CD8-positive, alpha-beta T cell (primary cell): ENCODE measurements at places on chromosomes 4 and X.

- DNase-seq: no peak
These were observed 15.5 kb downstream of the AFAP1 start for GRCh38 chr4:7924163-7924562.

DNA sequence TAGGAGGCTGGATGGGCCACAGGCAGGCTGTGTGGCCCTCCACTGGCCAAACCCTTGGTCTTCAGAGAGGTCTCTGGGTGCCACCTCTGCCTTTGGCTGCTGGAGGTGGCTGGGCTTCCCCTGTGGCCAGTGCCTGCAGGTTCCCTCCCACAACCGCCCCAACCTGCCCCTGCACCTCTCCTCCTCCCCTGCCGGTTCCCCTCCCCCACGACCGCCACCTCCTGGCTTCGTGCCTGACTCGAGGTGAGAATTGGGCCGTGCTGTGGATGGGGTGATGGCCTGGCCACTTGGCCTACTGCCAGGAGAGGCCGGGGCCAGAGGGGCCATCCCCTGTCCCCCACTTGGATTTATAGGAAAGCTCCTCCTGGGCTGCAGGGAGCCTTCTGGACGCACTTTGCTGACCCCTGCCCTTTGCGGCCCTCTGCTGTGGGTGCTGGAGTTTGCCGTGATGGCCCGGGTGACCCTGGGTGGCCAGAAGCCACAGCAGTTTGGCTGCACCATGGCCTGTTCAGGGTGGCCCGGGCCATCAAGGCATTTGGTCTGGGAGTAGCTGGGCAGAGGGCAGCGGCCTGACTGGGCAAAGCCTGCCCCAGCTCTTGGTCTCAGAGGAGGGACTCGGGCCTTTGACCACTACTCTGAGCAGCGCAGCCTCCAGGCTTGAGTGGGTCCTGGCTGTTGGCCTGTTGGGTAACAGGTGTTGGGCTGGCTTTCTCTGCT lies 3.8 kb downstream of the NAT8L start:
- no peak for DNase-seq

- no peak for DNase-seq
These were observed 11.5 kb downstream of the HCFC1 start for GRCh38 chrX:153960077-153960476.

DNA sequence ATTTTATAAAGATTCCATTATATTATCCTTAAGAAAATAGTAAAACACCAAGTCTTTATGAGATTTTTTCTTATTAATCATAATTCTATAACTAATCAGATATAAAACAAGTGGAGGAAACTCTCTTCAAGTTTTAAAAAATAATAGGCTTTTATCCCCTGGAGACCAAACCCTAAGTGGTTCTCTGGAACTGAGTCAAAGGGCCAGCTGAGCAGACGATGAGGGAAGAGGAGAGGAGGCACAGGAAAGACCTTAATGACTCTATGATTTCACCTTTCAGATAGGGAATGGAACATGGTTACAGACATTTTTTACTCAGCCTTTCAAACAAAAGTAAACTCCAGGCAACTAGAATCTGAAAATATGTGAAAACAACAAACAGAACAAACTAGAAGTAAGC lies 201.8 kb downstream of the SLC39A8 start:
- no peak for DNase-seq

DNA sequence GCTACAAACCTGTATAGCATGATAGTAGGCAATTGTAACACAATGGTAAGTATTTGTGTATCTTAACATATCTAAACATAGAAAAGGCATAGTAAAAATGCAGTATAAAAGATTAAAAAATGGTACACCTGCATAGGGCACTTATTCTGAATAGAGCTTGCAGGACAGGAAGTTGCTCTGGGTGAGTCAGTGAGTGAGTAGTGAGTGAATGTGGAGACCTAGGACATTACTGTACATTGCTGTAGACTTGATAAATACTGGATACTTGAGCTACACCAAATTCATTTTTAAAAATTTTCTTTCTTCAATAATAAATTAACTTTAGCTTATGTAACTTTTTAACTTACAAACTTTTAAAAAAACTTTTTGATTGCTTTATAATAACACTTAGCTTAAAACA lies 68.2 kb upstream of the MAML3 start:
- no peak for DNase-seq

GRCh38 chr4:186017801-186018200 lies 51.2 kb upstream of the TLR3 start:
- no peak for DNase-seq

DNA sequence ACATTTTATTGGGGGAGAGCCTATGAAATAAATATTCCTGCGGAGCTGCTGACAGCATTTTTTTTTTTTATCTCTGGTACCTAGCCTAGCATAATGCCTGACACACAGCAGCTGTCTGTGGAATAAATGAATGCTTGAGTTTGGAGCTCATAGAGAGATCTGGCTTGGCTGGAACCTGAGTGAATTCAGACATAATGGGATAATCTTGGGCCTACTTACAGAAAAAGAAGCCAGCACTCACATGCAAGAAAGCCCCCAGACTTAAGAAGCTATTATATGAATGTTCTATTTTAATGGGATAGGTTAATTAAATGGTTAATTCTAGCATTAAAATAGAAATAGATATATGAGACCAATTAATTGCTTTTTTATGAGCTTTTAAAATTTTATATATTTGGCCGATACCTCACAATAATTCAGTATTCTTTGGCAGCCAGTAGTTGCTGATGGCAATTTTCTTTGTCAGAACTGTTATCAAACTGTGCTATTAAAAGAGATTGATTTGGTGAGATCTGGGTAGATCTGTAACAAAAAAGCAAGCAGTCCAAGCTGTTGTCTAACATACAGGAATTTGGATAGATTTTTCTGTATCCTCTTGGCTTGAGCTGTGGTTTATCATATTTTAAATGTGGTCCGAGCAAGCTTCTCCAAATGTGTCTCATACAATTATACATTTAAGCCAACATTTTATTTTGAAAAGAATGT lies 654.2 kb downstream of the PCDH7 start:
- DNase-seq: no peak

- DNase-seq: no peak
These were observed 52.5 kb downstream of the SYNPO2 start for GRCh38 chr4:118941149-118941548.

DNA sequence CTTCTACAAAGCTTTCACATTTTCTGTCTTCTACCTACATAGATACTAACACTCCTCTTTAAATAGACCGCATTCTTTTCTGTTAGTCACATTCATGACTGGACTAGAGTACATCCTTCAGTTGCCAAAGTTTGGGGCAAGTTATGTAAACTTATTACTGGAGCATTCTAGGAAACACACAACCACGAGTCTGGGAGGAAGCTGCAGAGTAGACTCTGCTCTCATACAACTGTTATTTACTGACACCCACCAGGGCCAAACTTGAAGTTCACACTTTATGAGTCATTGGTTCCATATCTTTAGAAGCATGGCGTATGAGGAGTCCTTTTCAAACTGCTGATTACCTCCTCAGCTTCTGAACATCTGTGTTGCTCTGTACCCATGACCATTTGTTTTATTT lies 87.0 kb downstream of the RNF150 start:
- DNase-seq: no peak

DNA sequence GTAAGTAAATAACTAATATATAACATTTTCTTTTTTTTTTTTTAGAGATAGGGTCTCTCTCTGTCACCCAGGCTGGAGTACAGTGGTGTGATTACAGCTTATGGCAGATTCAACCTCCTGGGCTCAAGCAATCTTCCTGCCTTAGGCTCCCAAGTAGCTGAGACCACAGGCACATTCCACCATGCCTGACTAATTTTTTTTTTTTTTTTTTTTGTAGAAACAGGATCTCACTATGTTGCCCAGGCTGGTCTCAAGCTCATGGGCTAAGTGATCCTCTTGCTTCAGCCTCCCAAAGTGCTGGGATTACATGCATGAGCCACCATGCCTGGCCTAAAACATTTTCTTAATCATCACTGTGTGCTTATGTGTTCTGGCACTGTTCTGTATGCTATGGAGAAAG lies 32.8 kb downstream of the MGARP start:
- DNase-seq: no peak

GRCh38 chr4:14800977-14801376 lies 201.3 kb upstream of the CPEB2 start:
- DNase-seq: no peak

- DNase-seq: no peak
These were observed 215.7 kb upstream of the NEIL3 start for GRCh38 chr4:177093964-177094363.

GRCh38 chrX:39730662-39731329 lies 367.0 kb downstream of the BCOR start:
- peak; percentile 55 for DNase-seq

DNA sequence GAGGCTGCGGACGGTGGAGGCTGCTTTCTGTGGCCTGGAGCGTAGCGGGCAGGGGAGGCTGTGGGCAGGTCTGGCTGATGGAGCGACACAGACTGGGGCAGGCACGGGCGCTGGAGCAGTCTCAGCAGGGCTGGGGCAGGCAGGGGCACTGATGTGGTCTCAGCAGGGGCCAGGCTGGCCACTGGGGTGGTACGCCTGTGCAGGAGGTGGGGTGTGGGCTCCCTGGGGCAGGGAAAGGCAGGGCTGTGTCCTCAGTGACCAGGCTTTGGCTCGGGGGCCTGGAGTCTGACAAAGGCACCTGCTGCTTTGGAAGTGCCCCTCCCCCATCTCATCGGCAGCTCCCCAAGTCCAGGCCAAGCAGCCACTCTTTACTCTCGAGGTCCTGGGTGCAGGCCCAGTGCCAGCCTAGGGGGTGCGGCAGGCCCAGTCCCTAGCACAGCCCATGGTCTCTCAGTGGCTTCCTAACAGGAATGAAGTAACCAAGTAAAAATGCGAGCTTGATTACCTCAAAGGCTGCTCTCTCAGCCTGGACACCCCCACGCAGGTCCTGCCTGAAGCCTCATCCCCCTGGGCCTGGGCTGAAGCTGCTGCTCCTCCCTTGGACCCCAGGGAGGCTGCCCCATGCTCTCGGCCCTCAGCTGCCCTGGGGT lies 55.5 kb downstream of the ADRA2C start:
- no peak for DNase-seq

DNA sequence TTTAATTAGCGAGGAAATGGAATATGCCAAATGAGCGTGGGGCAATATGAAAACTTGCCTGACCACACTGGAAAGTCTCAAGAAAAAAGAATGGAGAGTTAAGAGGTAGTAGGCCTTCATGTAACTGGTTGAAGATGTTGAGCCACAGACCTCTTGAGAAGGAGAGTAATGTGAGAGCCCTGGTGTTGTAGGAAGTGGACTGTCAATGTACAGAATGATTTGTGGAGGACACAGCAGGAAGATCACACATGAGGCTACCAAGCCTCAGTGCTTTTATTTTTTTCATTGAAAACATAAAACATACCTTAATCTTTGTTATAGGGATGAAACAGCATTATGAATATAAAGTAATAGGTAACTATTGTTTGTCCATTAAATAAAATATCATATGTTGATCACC lies 331.6 kb downstream of the UNC5C start:
- DNase-seq: no peak

GRCh38 chr4:16860516-16860915 lies 37.9 kb downstream of the LDB2 start:
- no peak for DNase-seq

DNA sequence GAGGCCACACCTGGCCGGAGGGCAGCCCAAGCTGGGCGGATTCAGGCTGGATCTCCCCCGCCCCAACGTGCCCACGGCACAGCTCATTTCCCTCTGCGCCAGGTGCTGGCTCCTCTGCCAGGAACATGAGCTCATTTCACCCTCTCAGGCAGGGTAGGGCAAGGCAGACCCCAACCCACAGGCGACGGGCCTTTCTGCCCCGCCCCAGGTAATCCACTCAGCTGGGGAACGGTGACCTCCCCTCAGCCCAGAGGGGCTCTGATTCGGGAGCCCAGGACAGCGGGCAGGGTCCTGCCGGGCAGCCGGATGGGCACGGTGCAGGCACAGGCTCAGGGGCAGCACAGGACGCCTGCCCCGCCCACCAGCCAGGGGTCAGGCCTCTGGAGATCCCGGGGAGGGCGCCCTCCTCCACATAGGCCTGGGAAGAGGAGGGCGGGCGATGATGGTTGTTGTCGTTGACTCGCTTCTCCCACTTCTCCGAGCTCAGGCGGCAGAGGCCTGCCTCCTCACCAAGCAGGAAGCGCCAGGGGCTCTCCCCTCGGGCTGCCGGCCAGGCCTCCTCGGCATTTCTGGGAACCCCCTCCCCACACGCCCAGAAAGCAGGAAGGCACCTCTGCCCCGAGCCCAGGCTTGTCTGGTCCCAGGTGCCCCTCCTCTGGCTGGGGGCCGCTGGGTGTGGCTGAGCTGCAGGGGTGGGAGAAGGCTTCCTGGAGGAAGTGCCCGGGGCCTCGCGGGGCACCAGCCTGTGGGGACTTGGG lies 31.1 kb downstream of the TACC3 start:
- no peak for DNase-seq

- DNase-seq: no peak
These were observed 16.5 kb upstream of the SMIM14 start for GRCh38 chr4:39655211-39655610.

- no peak for DNase-seq
These were observed 195.1 kb upstream of the EDNRA start for GRCh38 chr4:147285751-147286150.

GRCh38 chrX:136585960-136586359 lies 53.9 kb downstream of the VGLL1 start:
- DNase-seq: no peak

GRCh38 chrX:16796298-16796697 lies 10.0 kb downstream of the TXLNG start:
- DNase-seq: no peak

DNA sequence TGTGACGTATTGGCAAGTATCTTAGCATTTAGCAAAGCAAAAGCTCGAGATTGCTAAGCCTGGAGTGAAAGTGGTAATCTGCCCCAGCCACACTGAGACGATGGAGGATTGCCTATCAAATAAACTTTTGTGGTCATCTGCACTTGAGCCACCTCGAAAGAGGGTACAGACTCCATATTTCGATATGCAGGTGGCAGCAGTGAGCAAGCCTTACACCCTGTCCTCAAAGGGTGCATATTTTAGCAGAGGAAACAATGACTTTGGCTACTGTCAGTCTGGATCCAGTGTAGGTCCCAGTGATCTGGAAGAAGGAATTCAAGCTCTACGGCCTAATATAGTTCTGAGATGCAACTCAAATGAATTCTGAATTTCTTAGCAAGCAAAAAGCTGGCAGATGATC lies 153.9 kb downstream of the ATG4A start:
- no peak for DNase-seq

- no peak for DNase-seq
These were observed 94.7 kb upstream of the SRD5A3 start for GRCh38 chr4:55251342-55251741.
